ENCODE measurements at places on chromosomes 6 and 20.

- DNase-seq, result no peak
These were observed 21.4 kb upstream of the MYL9 start for GRCh38 chr20:36519944-36520343.

GRCh38 chr6:79605061-79605460, 26.1 kb upstream of the SH3BGRL2 start:
- no peak for DNase-seq

GRCh38 chr20:13231031-13231752, 10.1 kb downstream of the ISM1 start:
- no peak for DNase-seq

- DNase-seq, result no peak
These were observed 73.9 kb downstream of the PHACTR3 start for GRCh38 chr20:59678288-59678687.

- no peak for DNase-seq
These were observed 5.9 kb downstream of the TMEM63B start for GRCh38 chr6:44133003-44133931.

- no peak for DNase-seq
These were observed 133.3 kb downstream of the WDR27 start for GRCh38 chr6:169568314-169569087.

DNA sequence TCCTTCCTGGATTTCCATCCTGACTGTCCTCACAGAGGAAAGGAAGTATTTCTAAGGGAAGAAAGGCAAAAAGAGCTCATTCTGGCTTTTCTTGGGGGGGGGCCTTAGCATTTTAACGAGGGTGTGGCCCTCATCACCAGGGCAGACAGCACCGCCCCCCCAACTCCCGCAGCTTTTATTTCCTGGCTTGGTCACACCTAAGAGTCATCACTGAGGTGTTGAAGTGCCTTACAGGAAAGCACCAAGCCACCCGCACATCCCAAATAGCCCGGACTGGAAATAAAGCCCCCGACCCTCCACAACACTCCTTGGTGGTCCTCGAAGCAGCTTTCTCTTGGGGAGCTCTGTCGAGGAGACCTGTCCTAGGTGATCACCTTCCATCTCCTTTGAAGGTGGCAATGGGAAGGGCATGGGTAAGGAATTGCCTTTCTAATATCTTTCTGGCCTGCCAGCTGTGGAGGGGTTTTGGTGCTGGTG, 1.3 kb downstream of the PTK7 start:
- no peak for DNase-seq
